Pancreas (tissue), 10 donors: ENCODE measurements at places on chromosomes 5 and 9. TPM values are rescaled to one million over a fixed set of nuclear protein-coding genes. Genes with fewer than 3 reads are reported as not detected.

DNA sequence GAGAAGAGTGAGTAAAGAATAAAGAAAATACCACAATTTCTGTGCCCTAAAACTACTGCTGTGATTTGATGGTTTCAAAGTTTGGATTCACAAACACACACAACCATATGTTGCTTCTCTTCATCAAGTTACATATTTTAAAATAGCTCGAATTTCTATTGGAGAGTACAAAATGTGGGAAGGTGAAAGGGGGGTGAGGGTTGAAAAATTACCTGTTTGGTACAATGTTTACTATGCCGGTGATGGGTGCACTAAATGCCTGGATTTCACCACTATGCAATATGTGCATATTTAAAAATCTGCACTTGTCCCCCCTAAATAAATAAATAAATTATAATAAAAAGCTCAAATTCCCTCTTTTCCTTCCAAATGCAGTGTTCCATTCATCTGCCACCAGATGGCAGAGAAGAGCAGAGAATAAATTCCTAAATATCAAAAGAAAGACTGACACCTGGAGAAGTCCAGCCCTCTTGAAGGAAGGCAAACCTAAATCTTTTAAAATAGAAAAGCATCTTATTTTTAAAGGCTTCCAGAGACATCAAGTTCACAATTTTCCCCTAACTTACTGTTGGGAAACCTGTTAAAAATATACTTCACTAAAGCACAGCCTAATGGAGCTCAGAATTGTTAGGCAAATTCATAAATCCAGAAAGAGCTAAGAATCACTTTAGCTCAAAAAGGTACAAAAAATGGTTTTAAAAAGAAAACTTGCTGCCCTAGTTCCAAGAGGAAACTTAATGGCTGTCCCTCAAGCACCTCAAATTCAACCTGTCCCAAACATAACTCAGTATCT is 24.8 kb upstream of the HNRNPA0 start:
- no peak for DNase-seq

SNX18 gene
- 16.5 TPM for total RNA-seq

DNA sequence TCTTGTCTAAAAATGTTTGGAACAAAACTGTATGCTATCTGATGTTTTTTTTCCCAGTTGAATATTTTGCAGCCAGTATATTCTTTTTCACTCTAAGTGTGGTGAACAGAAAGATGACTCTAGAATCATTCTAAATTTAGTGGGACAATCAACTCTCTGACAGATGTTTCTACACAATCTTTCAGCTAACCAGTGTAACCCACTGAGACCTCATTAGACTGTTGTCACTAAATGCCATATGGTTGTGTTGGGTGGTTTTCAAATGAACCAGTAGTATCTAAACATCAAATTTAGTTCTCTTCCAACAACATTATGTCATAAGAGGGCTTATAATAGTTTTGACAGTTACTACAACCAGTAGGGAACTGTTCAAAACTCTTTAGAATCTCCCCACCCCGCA is 129.6 kb upstream of the PRLR start:
- DNase-seq, result no peak

DNA sequence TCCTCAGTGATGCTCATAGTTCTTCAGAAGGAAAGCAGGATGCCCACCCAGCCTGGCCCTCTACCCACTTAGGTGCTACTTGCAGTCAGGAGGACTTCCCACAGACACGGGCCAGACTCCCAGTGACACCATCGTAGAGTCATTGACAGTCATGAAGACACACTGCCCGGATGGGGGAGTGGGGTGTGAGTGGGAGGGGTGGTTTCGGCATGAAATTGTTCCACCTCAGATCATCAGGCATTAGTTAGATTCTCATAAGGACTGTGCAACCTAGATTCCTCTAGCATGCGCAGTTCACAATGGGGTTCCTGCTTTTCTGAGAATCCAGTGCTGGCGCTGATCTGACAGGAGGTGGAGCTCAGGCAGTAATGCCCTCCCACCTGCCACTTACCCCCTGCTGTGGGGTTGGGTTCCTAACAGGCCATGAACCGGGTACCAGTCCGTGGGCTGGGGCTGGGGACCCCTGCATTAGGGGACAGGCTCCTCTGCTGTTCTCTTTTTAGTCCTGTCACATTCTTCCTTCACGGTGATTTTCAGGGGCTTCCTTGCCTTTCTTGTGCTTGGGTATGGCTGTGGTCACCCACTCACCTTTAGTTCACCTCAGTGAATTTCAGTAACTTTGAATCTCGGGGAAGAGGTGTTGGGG is 88.2 kb upstream of the ANKRD55 start:
- DNase-seq, result no peak
